ENCODE measurements at places on chromosomes 7 and 10.

DNA sequence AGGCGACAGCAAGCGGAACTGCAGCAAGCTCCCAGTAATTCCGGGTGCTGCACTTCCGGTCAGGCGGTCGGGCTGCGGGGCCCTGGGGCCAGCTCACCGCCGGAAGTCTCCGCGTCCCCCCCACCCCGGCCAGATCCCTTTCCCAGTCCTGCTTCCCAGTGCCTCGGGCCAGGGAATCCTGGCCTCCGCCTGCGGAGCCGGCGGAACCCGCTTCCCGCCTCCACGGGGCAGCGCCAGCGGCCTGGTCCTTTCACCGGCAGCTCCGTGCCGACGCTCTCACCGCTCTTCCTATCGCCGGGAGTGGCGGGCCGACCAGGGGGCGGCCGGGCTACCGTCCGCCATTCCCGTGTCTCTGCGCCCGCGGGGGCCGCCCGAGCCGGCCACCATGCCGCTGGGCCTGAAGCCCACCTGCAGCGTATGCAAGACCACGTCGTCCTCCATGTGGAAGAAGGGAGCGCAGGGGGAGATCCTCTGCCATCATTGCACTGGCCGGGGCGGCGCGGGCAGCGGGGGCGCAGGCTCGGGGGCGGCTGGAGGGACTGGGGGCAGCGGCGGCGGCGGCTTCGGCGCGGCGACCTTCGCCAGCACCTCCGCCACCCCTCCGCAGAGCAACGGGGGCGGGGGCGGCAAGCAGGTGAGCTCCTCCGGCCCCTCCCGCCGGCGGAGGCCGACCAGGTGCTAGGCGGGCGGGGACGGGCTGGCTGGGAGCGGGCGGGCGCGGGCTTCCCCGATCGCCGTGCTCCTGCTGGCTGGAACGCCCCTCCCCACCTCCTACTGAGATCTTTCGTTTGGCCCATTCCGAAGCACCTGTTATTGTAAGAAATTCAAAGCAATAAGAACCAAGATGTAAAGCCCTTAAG lies at the start of gene GATAD1:
TSS of gene GATAD1 (plus strand) at position 138 of the 860 bp plus-strand sequence. CDS start at position 386, 248 bp downstream.
- peak; percentile 87 for DNase-seq

DNA sequence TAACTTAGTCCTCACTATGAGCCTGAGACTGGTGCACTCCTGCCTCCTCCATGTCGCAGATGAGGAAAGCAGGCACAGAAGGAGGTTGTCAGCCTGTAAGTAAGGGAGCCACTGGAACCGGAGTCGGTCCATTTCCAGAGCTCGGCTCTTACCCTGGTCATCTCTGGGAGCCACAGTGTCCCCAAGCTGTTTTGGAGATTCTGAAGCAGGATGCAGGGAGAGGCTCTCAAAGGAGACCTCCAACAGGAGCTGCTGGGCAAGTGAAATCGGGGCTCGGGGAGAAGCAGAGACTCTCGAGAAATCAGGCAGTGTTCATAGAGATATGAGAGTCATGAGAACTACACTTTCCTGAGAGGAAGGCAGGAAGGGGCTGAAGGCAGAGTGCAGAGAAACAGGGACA lies 39.0 kb downstream of the VSTM4 start:
- DNase-seq = no peak

DNA sequence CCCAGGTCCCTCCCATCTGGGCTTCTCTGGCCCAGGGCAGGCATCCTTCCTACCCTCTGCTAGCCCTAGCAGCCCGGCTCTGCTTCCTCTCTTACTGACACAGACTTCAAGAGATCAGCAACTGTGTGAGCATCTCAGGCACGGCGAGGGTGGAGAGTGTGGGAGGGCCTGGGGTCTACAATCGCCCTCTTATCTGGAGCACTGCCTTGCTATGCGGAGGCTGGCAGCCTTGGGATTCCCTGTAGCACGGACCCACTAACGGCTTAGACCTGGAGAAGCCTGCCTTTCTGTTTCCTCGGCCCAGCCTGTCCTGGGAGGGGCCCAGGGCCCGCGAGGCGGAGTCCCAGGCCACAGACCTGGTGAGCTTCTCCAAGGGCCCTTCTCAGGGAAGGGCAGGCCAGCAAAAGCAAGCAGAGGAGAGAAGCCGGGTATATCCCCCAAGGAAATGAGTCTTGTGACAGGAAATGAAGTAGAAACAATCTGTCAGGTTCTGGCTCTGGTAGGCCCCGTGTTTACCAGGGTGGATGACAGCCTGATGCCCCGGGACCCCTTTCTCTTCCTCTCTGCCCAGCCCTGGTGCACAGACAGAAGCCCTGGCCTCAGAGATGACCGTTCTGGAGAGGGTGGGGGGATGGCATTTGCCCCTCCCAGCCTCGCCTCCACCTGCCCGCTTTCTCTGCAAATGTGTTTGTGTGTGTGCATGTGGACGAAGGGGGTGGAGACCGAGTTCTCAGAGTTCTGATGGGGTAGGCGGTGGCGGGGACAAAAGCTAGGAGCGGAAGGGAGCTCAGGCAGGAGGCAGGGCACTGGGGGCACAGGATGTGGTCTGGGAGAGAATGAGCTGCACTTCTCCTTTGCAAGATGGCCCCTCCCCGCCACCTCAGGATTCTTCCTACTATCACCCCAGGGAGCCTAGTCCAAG lies 2.5 kb downstream of the LRCH4 start:
- peak; percentile 59 for DNase-seq

GRCh38 chr10:968546-969199 lies 19.6 kb upstream of the GTPBP4 start:
- no peak for DNase-seq

- no peak for DNase-seq
These were observed 4.9 kb upstream of the CYP3A7 start for GRCh38 chr7:99739699-99740572.

DNA sequence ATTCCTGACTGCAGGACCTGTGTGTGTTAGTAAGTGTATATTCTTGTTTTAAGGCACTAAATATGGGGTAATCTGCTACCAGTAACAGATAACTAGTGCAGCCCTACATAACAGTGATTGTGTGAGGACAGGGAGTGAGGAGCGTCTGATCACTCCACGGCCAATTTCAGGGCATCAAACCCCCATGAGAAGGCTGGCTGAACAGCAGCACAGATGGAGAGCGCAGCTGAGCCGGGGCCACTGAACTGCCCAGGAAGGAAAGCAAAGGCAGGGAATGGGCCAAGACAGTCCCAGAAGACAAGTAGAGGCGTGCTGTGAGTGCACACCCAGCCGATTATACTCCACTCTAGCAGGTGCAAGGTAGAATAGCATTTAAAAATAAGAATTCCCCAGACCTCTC lies 157.1 kb upstream of the CHST15 start:
- no peak for DNase-seq

DNA sequence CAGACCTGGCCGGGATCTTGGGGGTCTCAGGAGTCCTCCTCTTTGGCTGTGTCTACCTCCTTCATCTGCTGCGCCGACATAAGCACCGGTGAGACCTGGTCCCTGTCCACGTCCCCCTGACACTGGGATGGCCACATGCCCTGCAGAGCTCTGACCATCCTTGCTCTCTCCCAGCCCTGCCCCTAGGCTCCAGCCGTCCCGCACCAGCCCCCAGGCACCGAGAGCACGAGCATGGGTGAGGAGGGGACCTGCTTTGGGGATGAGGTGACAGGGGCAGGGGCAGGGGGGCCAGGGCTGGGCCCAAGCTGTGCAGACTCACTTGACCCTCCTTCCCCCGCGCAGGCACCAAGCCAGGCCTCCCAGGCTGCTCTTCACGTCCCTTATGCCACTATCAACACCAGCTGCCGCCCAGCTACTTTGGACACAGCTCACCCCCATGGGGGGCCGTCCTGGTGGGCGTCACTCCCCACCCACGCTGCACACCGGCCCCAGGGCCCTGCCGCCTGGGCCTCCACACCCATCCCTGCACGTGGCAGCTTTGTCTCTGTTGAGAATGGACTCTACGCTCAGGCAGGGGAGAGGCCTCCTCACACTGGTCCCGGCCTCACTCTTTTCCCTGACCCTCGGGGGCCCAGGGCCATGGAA lies 959 bp downstream of the PVRIG start:
- DNase-seq = no peak

DNA sequence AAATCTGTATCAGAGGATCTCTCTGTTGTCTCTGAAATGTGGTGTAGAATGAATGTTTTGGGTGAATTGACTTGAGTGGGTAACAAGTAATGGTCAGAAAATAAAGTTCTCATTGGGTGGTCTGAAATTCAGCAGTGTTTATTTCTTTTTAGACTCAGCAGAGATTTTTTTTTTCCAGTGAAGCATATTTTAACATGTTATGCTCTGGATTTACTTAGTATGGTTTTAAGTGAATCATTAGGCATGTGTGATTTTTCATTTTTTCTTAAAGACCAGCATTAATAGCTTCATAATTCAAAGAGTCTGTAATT lies 63.5 kb downstream of the REEP3 start:
- DNase-seq = no peak

- no peak for DNase-seq
These were observed 515.7 kb downstream of the RPS24 start for GRCh38 chr10:78549140-78549935.

DNA sequence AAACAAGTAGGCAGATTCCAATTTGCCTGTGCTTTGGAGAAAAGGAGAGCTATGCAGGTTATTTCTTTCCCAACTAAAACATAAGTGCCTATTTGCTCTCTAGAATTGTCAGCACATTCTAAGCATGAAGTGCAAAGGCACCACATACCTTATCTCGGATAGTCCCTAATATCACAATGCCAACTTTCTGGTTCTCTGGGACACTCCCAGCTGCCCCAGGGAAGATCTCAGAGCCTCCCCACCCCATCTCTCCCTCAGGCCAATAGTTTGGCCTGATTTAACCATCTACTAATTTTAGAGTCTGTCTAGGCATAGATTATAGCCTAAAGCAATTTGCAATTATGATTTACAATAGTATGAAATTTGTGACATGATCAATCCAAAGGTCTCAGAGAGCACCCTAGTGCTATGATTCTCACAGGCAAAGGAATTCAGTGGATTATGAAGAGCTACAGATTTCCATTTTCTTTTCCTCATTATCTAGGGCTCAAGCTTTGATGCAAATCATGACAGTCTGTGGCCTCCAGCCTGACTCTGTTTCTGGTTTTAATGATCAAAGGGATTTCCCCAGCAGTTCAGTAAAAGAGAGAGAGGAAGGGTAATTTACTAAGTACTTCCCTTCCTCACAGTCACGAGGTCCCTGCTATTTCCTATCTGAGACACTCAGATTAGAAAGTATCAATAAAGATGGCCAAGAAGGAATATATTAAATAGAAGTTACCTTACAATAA lies 29.0 kb upstream of the IL6 start:
- DNase-seq = no peak

DNA sequence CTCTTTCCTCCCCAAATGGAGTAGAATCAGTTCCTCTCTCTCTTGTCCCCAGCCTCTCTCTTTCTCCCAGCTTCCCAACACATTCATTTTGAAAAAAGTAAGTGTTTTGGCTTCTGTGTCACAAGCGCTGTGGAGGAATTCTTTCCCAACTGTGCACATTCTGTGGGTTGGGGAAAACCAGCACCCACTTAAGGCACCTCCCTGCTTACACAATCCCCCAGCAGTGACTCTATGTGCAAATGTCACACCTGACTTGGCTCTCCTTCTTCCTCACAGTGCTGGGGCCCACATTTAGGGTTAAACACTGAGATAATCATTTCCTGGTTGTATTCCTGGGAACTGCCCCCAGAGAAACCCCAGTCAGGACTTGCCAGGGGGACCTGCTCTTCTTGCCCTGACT lies 358.1 kb upstream of the ZNF32 start:
- no peak for DNase-seq

GRCh38 chr7:22121702-22122474 lies 176.2 kb upstream of the CDCA7L start:
- DNase-seq = no peak

DNA sequence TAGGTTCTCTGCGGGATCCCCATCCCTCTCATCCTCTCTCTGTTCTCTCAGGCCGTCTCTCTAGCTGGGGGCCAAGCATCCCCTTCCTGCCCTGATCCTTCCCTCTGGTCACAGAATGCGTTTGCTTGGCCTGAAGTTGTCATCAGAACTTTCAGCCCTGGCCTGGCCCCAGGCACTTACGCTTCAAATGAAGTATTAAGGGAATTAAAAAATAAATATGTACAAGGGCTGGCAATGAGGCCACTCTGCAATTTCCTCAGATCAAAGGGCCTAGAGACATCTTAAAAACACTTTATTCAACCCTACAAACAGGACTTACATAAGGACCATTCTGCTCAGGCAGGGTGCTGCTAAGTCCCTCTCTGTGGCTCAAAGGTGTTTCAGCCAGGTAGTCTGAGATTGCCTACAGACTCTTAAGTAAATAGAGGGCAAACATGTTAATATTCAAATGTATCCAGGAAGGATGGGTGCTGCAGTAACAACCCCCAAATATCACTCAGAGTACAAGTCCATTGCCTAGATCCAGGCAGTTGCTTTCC lies 16.0 kb downstream of the SFTPD start:
- DNase-seq = no peak

- no peak for DNase-seq
These were observed 31.9 kb downstream of the NAPEPLD start for GRCh38 chr7:103116991-103117390.

GRCh38 chr10:96585736-96586418 lies 935 bp downstream of the TM9SF3 start:
- DNase-seq = peak; percentile 45

Measured in immature natural killer cell (primary cell).